ENCODE measurements at places on chromosomes 11 and 22.

GRCh38 chr22:20781272-20781990, 7.5 kb downstream of the SERPIND1 start:
- DNase-seq: no peak

- no peak for DNase-seq
Measured at GRCh38 chr22:49301398-49302149, 526.1 kb downstream of the BRD1 start.

DNA sequence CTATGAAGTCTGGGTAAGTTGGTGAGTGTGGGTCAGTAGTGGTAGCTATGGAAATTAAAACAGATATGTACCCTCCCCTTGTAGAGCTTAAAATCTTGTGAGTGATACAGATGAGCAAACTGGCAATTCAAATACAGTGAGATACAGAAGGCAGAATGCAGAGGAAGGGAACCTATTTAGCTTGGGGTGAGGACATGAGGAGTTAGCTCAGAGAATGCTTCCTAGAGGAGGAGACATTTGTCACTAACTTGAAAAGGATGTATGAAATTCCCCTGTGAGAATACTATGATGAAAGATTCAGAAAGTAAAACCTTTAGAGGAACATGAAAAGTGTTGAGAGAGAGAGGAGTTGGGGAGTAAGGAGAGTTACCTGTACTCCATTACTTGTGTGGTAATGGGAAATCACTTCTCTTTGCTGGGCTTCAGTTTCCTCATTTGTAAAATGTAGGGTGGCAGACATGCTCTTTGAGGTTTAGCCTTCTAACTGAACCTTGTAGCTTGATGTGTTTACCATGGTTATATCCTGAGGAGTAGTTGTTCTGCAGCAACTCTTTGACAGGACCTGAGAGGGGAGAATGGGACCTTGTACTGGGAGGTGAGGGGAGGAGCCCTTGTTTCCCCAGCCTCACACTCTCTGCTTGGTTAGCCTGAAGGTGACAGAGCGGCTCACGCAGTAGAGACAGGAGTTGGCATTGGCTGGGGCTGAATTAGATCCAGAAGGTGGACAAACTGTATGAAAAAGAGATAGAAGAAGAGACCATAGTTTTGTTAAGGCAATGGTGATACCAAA, 17.9 kb downstream of the SWAP70 start:
- DNase-seq: no peak

GRCh38 chr11:85187992-85188391, 439.2 kb downstream of the DLG2 start:
- DNase-seq: no peak

- DNase-seq: no peak
Measured at GRCh38 chr11:43555816-43556611, 124.5 kb upstream of the HSD17B12 start.

- DNase-seq: no peak
Measured at GRCh38 chr11:80379620-80380278, 938.9 kb upstream of the TENM4 start.

DNA sequence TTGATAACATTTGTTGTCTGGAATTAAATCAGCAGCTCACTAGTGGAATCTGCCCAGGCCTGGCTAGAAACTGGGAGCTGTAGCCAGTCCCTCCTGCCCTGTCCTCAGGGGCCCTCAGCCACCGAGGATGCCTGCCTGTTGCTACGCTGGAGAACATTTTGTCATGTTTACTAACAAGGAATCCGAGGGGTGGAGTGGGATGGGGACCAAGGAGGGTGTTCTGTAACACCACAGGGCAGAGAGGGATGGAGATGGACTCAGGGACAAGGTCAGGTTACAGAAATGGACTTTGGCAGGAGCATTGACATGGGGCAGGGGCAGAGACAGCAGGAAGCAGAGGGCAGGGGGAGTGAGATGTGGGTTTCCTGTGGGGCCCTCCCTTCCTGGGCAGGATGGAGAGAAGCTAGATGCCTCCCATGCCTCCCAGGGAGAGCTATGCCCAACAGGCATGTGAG, 45.8 kb upstream of the AMPD3 start:
- DNase-seq: no peak

Measured in glutamatergic neuron (in vitro differentiated cells).